Fibroblast of mammary gland (primary cell): ENCODE measurements at places on chromosomes 1 and 21.
A peak's percentile ranks its signal among the peaks of the same experiment; 100 is the strongest.

DNA sequence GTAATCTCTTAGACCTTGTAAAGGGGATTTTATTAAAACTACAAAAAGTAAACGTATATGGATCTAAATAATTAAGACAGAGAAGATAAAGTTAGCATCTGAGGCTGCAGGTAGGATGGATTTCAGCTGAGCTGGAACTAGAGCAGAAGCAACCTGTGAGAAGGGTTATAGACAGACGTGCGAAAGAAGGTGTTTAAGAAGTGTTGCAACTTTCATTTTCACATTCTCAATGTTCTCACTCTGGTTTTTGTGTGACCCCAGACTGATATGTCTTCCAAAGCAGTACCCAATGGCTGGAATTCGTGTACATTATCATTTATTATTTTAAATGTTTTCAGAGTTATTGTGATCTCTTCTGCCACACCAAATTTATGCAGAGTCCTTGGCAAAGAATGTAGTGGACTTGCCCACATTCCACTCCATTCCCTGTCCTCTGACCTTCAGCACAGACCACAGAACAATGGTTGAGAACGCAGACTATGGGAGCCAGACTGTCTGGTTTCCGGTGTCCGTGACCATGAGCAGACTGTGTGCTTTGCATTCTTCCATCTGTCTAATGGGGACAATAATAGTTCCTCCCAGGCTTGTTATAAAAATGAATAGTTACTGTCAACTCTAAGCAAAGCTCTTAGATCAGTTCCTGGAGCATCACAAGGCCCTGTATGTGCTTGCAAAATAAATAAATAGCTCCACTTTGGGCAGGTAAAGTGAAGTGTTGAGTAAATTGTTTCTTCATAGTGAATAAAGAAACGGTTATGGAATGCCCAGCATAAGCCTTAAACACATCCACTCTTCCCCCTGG lies 140.6 kb upstream of the SAMSN1 start:
- no peak for DNase-seq

DNA sequence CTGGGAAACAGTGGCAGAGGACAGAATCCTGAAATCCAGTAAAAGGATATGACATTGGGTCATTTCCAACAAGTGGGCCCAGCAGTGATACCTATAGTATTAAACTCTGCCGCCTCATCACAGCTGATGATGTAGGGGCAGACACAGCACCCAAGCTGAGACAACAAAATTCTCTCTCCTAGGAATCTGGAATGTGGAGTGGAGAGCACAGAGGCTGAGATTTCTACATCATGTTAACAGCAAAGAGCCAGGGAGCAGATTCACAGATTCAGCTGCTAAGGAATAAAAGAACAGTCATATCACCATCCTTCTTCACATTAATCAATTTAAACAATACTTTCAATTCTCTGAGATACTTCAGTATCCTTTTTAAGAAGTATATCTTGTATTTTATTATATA lies 61.9 kb downstream of the CRP start:
- DNase-seq = peak; percentile 17

GRCh38 chr21:42663860-42664535 lies 10.6 kb downstream of the PDE9A start:
- no peak for DNase-seq

GRCh38 chr1:228717081-228717480 lies 18.2 kb upstream of the RHOU start:
- no peak for DNase-seq

DNA sequence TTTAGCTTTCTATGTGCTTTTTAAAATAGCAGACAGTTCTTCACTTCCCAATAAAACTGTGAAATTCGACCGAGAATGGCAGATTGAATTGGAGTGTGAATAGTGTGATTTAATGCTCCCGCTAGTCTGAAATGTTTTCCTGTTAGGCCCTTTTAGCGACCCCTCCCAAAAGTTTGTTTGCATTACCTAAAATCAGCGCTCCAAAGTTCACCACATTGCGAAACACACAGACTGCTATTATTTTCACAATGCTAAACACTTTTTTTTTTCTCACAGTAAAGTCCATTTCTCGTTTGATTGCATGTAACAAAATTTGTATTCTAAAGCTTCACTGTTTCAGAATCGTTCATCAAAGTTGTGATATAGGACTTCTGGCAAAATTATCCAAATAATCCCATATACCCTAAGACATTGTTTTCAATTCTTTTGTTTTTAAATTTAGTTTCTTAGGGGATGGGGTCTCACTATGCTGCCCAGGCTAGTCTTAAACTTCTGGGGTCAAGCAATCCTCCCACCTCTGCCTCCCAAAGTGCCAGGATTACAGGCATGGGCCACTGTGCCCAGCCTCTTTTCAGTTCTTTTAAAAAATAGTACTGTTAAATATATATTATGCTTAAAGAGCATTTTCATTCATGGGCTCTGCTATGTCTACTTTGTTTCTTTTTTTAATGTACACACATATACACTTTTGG lies 76.5 kb upstream of the USH2A start:
- DNase-seq = no peak

DNA sequence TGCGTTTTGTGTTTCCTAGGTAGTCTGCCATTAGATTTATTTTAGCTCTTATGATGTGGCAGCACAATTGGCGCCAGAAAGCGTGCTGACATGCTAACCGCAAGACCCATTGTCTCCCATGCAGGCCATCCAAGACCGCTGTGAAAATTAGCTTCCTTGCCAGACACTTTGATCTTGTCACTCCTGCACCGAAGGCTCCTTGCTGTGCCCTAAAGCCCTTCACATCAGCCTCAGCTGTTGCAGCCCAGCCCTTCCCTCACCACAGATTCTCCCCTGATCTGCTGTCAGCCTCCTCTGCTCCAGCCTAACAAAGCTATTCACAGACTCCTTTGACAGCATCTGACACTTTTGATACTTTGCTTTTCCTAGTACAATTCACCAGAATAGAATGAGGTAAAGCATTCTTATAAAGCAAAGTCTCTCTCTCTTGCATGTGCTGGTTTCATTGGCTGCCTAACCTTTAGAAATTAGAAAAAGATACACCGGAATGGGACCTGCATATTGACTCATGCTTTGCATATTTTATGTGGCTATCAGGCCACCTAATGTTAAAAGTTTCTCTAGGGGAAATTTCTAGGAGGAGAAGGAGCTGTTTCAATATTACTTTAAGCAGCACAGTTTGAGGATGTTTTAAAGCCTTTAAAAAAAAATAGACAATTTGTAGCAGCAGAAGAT lies 280.3 kb upstream of the FMN2 start:
- no peak for DNase-seq

- peak; percentile 82 for DNase-seq
Measured at GRCh38 chr1:154870115-154870571, at the start of gene KCNN3. Gene KCNN3 (minus strand): TSS chr1:154870281. CDS start chr1:154869964, 317 bp downstream.

DNA sequence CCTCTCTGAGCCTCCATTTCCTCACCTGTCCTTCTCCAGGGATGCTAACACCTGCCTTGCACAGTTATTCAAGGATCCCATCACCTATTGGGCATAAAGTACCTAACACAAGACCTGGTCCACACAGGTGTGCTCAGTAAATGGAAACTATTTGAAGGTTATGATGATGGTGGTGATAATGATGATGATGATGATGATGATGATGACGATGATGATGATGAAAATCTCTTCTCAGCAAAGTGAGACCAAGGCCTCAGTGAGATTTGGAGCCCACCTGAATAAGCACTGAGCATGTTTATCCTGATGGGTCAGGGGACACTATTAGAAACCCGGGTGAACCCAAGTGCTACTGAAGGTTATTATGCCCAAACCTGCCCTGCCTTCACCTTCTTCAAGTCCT lies 100.7 kb downstream of the DMRTA2 start:
- no peak for DNase-seq

DNA sequence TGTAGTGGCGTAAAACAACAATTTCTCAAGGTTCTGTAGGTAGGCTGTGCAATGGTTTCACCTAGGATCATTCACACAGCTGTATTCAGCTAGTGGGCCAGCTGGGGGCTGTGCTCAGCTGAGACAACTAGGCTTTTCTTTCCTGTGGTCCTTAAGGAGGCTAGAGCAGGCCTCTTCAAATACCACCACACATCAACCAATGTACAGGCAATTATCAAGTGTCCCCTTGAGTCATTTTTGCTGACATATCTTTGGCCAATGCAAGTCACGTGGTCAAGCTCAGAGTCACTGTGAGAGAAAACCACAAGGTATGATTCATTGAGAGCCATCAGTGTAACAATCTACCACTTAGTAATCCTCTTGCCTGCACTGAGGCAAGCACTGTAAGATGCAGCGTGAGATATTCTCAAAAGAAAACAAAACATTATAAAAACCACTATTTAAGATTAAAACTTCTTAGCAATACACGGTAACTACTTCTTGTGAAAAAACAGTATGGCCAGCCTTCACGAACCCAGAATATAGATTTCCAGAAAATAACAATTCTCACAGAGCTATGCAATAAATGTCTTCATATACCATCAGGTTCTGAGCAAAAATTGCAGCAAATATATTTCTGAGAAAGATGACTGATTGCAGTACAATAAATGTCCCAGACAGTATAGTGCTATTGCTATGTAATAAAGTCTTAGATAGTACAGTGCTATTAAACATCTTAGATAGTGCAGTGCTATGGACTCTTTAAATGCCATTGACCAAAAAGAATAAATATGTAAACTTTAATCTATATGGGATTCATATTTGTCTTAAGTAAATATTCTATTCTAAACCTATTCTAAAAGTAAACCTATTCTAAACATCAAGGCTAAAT lies 55.3 kb downstream of the NME7 start:
- peak; percentile 98 for DNase-seq

DNA sequence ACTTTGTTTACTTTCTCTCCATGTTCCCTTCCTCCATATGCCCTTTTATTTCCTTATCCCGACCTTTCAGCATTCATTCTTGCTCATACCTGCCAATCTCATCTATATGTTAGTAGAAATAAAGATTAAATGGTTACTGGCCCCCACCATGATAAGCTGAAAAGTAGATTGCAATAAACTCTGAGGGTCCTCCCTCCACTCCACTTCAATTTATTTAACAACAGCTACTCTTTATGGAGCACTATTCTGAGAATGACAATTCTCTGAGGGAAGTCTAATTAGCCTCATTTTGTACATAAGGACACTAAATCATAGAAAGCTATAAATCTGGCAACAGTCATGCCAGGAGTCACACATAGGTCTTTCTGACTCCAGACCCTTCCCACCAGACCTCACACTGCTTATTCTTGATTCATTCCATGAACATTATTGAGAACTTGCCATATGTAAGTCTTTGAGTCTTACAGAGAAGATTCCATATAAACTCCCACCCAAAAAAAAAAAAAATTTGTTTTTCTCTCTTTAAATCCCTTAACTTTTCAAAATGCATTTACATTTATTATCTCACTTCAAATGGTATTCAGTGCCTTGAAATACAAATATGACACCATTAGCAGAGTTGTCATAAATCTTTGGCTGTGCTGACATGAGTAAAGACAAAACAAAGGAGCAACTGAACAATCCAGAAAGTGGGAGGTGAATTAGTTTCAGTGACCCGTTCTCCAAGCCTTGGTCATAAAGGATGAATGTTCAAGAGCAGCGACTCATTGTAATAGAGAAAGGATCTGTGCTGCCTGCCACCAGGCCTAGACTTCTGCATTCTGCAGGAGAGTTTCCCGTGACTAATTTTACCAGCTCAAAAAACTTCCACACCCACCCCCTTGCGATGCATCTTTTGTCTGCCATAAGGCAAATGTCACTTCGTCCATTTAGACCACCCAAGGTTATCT lies 28.5 kb downstream of the PALMD start:
- no peak for DNase-seq

GRCh38 chr1:180156201-180156600 lies 1.5 kb downstream of the QSOX1 start:
- DNase-seq = no peak

DNA sequence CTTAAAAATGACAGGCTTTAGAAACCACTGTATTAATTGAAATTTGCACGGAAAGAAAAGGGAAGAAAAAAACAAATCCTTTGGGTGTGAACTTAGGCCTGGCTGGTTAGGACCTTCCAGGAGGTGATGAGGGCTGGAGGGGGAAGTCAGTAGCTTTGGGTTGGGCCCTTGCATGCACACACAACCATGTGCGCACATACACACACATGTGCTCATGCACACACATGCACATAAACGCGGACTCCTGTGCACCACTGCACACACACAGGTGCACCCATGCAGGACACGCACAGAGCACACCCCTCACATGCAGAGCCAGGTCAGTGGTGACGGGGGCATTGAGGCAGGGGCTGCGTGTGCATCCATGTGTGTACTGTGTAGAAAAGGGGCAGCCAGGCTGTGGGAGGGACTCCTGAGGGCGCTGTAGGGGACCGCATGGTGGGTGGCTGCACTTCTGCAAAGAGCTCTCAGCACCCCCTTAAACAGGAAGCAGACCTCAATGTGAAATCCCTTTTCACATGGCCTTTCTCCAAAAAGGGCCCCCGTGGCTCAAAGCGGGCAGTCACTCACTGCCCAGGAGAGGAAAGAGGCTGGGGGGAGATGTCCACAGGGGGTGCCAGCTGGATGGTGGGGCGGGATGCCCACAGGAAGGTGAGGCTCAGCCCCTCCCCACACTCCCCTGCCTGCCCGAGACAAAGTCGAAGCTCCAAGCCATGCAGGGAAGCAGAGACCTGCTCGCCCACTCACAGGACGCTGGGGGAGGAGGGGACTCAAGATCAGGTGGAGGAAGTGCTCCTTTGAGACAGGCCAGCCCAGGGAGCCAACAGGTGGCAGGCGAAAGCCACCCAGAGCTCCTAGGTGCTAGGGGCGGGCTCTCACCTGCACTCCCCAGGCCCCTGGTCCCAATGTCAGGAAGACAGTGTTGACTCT lies 95.2 kb downstream of the ITPKB start:
- no peak for DNase-seq

DNA sequence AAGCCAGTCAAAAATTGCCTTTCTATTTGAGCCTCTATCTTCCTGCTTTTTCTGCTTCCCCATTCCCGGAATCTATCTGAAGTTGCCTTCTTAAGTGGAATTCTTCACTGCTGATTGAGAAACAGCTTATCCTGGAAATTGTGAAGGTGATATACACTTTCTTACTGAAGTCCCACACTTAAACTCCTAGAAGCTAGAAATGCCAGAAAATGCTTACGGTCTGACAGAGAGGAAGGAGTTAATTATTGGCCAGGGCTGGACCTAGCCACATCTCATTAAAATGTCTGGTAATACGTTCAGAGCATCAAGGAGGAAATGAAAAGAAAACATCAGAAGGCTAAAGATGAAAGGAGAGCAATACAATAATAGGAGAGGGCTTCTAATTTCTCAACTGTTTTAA lies 292.5 kb upstream of the SNX7 start:
- DNase-seq = no peak

GRCh38 chr1:208219659-208220282 lies 24.4 kb downstream of the PLXNA2 start:
- peak; percentile 58 for DNase-seq

GRCh38 chr1:181175356-181175910 lies 86.9 kb downstream of the IER5 start:
- DNase-seq = no peak

- no peak for DNase-seq
Measured at GRCh38 chr1:29258976-29259801, 22.9 kb downstream of the PTPRU start.
